ENCODE measurements at places on chromosomes 7 and 10.

GRCh38 chr7:45686441-45687184 lies 112.4 kb downstream of the ADCY1 start:
- DNase-seq = no peak

DNA sequence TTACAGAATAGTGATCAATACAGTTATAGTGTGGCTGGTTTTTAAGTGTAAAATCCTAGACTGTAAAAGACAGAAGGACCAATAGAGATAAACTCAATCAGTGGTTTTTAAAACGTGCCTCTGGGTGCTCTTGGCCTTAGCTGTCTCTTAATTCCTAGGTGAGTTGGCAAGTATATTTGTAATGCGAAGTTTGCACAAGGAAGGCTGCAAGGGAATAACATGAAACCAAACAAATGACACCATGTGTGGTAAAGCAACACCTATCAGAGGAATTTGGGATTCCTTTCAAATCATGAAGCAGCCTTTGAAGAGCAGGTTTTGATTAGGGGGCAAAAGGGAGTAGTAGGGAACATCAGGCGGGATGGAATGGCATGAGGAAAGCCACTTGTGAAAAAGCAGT lies 284.6 kb downstream of the INHBA start:
- DNase-seq = no peak

GRCh38 chr7:919924-920341 lies 34.5 kb downstream of the ADAP1 start:
- no peak for DNase-seq

- DNase-seq = no peak
Measured at GRCh38 chr7:84250452-84250851, 55.9 kb upstream of the SEMA3A start.

DNA sequence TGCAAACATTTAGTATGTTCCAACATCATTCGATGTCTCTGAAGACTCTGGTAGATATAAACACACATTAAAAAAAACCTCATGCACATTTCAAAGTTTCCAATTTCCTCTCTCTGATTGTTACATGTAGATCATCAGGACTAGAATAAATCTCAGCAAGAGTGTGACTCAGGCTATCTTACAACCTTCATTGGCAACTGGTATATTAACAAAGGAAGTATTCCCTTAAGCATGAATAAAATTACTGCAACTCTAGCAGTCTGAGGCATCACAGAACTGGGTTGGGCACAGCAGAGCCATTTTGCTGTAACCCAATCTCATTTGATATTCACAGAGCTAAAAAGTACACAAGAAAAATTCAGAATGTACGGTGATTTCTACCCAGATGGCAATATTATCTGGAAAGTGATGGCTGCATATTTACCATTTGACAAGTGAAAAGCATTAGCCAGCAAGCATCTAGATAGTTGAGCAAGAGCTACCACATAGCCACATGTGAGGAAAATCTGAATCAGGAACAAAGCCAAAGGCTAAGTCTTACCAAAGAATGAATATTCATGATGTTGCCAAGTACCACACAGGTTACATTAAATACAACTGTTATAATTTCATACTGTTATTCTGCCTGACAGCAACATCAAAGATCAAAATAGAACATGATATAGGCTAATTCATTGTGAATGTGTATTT lies 232.2 kb downstream of the CRPPA start:
- DNase-seq = no peak

DNA sequence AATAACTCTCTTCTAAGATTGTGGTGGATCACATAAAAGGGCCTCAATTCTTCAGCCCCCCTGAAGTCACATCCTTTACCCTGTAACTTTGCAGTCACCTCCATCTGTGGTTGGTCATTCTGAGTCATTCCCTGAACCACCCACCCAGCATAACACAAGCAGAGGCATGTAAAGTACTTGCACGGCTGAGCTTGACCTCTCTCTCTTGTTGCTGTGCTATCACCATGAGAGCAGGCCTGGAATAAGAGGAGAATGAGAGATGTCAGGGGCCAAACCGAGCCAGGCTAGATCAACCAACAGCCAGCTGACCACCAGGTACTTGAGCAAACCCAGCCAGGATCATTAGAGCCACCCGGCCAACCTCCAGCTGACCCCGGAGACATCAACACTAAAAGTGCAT lies 13.5 kb upstream of the STK17A start:
- no peak for DNase-seq

- DNase-seq = no peak
Measured at GRCh38 chr7:148987751-148988512, 40.4 kb downstream of the PDIA4 start.

DNA sequence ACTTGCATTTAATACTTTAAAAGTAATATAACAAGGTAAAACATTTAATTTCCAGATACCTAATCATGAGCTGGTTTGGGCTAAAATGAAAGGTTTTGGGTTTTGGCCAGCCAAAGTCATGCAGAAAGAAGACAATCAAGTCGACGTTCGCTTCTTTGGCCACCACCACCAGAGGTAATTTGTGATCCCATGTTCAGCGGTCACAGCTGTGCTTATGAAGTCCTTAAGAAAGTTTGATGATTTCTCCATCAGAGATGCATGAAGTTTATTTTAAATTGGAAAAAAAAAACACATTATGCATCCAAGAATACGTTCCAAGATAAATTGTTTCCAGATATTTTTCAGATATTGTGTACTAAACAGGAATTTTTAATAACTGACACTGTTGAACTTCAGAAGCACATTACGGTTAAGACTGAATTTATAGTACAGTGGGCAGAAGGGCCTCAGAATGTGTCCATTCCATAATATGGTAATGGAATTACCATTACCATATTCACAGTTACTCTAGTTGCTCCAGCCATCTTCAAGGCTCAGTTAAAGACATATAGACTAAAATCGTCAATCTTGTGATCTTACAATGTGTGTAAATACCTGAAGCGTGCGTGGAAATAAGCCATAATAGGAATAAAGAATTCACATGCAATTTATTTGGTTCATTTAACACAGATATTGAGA lies 106.8 kb downstream of the ZMYND11 start:
- DNase-seq = no peak

DNA sequence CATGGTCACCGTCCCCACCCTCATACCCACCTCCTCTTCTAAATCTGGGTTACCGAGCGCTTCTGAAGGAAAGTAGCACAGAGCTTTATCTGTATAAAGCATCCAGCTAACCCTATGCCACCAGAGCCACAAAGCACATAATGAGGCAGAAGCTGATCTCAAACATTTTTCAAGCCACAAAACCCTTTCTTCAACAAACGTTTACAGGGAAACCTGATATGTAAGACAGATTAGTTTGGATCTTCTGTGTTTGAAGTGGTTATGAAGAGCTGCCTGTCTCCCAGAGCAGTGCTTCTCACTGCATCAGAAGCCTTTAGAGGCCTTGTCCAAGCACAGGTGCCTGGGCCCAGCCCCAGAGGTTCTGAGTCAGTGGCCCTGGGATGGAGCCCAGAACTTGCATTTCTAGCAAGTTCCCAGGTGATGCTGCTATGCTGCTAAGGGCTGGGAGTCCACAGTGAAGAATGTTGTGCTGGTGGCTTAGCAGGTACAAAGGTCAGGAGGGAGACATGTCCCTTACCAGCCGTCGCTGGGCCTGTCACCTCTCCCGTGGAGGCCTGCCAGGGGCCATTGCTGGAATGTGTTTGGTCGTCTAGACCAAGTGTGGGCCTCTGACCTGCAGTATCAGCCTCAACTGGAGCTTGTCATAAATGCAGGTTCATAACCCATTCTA lies 90.4 kb downstream of the TAF3 start:
- DNase-seq = no peak

- no peak for DNase-seq
Measured at GRCh38 chr10:100380400-100380799, 33.4 kb downstream of the SCD start.
